ENCODE measurements at places on chromosomes 6 and 20. TPM values are rescaled to one million over a fixed set of nuclear protein-coding genes. Genes with fewer than 3 reads are reported as not detected.

DNA sequence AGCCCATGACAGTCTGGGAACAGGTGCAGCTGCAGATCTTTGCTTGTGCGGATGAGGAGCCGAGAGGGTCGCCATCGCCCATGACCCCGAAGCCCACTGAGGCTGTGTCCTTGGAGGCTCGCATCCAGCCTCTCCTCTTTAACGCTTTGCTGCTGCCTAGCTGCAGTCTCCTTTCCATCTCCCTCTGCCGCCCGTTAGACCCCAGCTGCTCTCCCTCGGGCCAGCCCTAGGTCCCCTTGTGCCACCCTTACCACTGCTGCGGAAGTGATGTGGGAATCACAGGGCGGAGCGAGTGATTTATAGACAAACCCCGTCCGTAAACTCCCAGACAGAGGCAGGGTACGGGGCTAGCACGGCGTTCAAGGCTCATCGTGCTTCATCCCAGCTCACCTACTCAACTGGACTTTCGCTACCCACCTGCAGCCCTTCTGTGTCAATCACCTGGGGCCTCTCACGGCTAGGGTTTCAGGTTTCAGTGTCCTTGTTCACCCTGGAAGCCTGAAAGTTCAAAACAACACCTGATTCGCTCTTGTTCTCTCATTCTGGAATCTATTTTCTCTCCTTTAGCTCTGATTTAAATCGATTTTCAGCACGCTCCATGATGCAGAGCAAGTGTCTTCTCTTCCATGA is 76.1 kb downstream of the PAX1 start:
- no peak for DNase-seq

DNA sequence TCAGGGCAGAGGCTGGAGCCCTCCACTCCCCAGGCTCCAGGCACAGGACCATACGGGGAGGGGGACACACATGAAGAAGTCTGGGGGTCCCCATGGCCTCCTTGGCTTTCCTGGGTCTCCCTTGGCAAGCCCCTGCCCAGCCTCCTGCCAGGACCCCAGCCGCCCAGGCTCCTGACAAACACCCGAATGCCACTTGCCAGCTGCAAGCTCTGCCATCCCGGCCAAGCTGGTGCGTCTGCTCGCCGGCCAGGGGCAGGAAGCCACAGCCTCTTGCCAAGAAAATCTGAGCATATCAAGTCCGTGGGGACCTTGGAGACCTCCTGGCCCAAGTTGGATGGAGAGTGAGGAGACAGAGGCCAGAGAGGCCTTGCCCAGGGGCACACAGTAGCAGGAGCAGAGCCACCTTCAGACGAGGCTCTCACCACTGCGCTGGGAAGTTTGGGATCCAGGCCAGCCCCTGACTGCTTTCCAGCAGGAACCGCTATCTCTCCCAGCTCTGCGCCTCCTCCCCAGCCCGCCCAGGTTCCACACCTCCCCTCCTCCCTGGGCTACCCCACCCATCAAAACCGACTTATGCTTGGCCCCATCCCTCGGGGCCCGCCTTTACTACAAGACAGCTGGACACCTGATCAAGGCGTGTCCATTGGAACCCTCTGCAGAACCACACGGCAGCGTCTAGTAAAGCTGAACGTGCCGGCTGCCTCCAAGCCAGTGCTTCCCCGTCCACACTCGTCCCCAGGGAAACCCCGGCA is 80.2 kb downstream of the GRM4 start:
- no peak for DNase-seq

- DNase-seq = no peak
These were observed 46.0 kb downstream of the ZFP64 start for GRCh38 chr20:52145587-52145986.

The KIF25 gene
- total RNA-seq = 1.6 TPM

DNA sequence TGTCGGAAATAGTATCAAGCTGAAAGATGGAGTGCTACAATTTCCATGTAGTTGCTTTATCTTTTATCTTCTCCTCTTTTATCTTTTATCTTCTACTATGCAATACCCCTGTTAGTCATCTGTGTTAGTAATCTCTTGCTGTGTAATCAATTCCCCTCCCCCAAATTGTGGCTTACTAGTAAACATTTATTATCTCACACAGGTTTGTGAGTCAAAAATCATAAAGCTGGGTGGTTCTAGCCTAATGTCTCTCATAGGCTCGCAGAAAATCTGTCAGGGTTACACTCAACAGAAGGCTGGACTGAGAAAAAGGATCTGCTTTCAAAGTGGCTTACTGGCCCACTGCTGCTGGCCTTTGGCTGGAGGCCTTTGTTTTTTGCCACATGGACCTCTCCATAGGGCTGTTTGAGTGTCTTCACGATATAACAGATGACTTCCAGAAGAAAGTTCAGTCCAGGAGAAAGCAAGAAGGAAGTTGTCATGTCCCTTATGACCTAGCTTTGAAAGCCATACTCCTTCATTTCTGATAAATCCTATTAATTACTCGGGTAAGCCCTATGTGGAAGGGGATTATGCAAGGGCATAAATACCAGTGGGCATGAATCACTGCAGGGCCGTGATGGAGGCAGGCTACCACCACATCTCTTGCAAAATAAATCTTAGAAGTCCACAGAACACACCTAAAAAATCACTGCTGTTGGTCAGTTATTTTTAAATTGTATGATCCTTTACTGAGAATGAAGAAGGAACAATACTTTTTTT is 24.5 kb upstream of the PTCHD4 start:
- DNase-seq = no peak

- no peak for DNase-seq
These were observed 9.0 kb downstream of the EEF1A1 start for GRCh38 chr6:73511796-73512195.

The PKHD1 gene
- 0.04 TPM for total RNA-seq

The ATP9A gene
- 42.8 TPM for total RNA-seq

DNA sequence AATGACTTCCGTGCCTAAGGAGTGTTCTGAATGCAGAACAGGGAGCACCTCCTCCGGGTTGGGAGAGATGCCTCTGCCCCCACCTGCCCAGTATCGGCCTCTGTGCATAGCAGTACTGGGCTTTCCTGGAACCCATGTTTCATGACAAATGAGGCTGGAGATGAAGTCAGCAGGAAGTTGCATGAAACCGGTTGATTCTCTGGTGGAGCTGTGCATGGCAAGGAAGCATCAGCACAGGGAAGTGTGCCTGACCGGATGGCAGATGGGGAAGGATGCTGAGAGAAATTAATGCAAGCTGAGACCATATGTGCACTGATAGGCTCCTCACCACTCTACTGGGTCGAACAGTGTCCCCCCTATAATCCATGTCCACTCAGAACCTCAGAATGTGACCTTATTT is 155.5 kb downstream of the CDH26 start:
- no peak for DNase-seq

- DNase-seq = no peak
These were observed 84.7 kb upstream of the ENPP5 start for GRCh38 chr6:46255528-46255927.

GRCh38 chr6:37936150-37936549 is 116.6 kb downstream of the ZFAND3 start:
- DNase-seq = no peak
